GM04504 (cell line): ENCODE measurements at places on chromosomes 4 and X.

DNA sequence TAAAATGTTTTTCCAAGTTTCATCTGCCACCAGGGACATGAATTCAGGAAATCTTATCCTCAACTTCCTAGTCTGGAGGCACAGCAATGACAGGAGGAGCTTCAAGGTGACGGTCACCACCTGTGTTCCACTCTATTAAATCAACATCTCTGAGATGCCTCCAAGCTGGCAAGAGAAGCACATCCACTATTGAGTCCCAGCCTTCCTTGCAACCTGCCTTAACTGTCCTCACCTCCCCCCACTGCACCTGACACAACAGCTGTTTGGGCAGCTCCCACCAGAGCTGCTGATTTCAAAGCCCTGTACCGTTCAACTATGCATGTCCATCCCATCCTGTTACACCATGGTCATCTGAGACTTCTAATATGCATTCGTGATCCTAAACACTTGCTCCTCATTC lies 123.4 kb downstream of the COL25A1 start:
- DNase-seq, result no peak

- DNase-seq, result no peak
Measured at GRCh38 chr4:145041378-145041777, 56.6 kb downstream of the ANAPC10 start.

DNA sequence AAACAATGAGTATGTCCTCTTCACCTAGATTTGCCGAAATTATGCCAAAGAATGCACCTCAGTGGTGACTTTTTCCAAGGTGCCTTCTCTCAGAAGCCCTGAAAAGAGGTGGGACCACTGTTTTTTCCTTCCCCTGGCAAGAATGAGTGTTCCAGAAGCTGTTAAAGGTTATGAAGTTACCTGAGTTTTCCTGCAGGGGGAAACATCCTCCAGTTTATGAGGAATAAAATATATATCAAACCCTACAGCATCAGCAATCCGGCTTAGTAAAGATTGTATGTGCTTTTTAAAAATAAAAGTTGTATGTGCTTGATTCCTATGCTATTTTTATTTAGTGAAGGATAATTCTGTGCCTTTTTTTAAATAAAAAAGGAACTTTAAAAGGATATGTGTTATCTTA lies 73.3 kb downstream of the RBM46 start:
- no peak for DNase-seq

DNA sequence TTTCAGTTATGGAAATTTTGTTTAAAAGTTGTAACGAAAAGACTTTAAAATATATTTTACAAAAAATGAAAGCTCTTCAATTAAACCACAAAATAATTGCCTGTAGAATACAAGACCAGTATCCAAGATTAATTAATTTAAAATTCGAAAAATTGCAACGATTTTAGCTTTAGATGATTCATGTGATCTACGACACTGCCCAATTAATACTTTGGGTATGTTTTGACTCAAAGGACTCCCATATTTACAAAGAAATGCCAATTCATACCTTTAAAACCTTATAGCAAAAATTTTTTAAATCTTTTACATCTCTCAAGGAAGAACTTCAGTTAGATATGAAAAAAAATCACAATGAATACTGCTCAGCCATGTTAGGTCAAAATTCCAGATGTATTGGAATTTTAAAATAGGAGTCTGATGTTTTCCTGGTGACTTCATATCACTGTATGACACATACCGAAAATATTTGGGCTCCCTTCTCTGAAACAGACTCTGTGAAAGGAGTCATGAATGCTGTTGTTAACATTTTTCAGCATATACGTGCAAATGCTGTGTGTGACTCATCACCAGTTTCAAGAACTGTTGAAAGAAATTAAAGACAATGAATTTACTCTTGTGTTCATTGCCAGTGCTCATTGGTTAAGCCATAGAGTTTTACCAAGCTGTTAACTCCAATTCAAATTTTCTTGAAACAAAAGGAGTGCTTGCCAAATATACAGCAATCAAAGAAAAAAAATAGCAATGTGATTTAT lies 13.8 kb upstream of the SMS start:
- peak; percentile 88 for DNase-seq

DNA sequence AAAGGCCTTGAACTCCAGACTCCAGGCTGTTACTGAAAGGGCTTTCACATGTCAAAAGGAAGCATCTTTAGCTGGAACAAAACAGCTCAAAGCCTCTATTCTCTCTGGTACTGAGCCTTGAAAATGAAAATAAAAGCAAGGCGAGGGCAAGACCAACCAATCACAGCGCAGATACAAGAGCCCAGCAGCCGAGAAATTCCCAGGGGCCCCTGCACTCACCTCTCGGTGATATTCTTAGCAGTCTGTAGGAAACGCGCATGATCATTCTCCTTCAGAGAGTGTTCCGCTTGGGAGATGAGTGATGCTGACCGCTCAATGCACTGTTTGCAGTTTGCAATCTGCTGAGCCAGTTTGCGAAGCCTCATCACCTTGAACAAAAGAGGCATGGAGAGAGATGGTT lies 138.1 kb downstream of the MID1 start:
- DNase-seq, result no peak

GRCh38 chr4:40301603-40302002 lies 33.5 kb upstream of the CHRNA9 start:
- no peak for DNase-seq

DNA sequence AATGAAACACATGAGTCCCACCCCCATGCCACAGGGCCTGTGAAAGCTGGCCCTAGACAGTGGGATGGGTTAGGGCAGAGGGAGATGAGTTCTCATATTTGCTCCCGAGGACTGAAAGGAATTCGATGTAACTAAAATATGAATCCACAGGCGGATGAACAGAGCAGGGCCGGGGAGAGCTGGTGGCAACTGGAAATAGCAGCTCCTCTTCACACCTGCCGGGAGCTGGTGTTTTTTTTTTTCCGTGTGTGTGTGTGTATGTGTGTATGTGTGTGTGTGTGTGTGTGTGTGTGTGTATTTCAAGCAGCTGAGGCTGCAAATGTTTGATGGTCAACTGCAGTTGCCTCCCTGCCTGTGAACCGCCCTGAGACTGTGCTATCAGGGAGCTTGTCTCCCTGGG lies 115.1 kb upstream of the PSAPL1 start:
- DNase-seq, result no peak

- no peak for DNase-seq
Measured at GRCh38 chr4:159292137-159292896, 189.4 kb downstream of the RAPGEF2 start.

- no peak for DNase-seq
Measured at GRCh38 chr4:80243274-80244018, 23.0 kb upstream of the FGF5 start.

DNA sequence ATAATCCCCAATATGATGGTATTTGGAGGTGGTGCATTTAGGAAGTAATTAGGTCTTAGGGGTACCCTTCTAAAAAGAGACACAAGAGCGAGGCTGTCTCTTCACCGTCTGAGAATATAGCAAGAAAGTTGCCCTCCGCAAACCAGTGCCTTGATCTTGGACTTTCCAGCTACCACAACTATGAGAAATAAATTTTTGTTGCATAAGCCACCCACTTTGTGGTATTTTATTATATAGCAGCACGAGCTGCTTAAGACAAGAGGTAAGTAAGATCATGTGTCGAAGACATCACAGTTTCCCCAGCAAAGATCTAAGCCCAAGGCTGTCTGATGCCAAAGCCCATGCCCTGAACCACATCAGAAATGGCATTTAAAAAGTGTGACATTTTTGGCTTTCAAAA lies 9.6 kb upstream of the EXOSC9 start:
- DNase-seq, result peak; percentile 62

GRCh38 chr4:110198435-110199416 lies at the start of gene ELOVL6:
ELOVL6 (minus strand) TSS chr4:110198615; CDS start chr4:110198335, 280 bp downstream.
- DNase-seq, result peak; percentile 44

DNA sequence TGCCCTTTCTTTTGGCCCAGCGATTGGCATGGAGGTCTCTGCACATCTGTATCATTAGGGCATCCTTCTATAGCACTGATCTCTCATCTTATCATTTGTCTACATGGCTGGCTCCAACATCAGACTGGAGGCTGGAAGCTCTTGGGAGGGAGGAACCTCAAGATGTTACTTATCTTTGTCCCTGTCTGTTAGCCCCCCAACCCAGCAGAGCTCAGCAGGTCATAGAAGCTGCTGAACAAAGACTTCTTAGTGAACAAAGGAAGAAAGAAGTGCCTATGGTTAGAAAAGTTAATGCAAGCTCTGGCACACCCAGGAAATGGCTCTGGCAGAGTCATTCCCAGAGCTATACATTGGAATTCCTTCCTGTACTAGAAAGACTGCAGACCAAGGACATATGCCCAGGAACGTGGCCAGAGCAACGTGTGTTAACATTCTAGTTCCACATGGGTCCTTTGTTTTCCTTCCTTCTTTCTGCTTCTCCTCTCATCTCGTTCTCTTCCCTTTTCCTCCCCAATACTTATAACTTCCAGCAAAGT lies 74.0 kb downstream of the SEL1L3 start:
- DNase-seq, result no peak

- DNase-seq, result no peak
Measured at GRCh38 chr4:137156807-137157206, 375.5 kb downstream of the PCDH18 start.

DNA sequence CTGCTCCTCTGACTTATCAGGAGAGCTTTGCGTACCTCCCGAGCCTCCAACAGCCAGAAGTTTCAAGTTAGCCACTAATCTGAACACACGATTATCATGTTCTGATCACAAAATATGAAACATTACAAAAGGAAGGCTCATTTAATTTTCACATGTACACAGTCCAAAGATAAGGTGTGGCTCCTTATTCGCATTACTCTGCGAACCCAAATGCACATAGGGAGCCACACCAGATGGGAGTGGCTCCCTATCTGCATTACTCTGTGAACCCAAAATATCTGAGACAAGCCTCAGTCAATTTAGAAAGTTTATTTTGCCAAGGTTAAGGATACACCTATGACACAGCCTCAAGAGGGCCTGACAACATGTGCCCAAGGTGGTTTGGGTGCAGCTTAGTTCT lies 28.4 kb downstream of the TLR8 start:
- no peak for DNase-seq

- DNase-seq, result no peak
Measured at GRCh38 chrX:30982467-30982866, 89.4 kb downstream of the FTHL17 start.

GRCh38 chr4:172521680-172522079 lies 646.9 kb upstream of the GALNT7 start:
- DNase-seq, result no peak

GRCh38 chrX:41127477-41128192 lies 42.4 kb downstream of the USP9X start:
- DNase-seq, result no peak

GRCh38 chrX:112766774-112767173 lies 73.9 kb downstream of the AMOT start:
- DNase-seq, result no peak

DNA sequence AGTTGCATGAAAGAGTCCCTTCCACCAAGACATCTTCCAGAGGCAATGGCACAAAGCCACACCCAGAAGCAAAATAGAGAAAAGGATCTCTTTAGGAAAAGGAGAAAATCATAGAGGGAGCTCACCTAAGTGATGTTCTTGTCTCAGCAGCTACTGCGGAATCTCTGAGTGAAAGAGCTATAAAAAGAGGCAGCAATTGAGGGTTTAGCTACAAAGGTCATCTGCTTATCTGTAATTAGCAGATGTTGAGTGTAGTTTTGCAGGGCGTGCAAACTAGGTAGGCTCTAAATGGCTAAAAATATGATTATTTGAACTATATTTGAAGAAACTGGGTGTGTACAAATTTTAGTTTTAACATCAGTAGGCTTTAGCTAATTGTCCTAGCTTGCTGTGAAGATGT lies 276.0 kb downstream of the HS3ST1 start:
- DNase-seq, result no peak

DNA sequence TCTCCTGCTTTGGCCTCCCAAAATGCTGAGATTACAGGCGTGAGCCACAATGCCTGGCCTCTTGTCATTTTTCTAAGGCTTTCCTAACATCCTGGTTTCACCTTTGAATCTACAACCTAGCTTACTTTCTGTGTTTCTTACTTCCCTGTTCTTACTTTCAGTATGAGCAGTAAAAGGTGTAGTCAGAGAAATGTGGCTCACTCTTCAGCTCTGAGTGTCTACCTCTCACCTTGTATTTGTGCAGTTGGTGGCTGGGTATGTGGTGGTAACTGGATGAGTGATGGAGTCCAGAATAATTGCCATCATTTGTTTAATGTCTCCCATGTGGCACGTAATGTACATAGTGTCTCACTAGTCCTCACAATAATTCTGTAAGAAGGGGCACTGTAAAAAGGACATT lies 19.1 kb upstream of the CXCL11 start:
- no peak for DNase-seq
